Left kidney (tissue), 8 donors: ENCODE measurements at places on chromosomes 6 and 20.

DNA sequence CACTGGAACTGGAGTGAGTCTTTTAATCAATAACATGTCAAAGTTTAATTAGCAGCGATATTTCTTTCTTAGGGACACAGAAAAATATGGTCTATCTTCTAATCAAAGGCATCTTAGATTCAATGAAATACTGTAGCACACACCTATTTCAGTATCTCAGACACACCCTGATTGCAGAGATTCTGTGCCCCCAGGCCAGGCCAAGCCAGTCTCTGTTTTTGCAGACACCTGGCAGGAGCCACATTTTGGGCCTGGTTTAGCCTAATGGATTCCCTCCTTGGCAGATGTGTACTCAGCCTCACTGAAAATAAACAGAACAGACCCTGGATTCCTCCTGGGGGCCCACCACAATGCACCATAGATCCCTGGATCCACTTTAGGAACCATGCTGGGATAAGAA is 74.8 kb downstream of the LRFN2 start:
- no peak for DNase-seq

GRCh38 chr20:54385746-54386145 is 89.6 kb upstream of the DOK5 start:
- no peak for DNase-seq

GRCh38 chr20:61896058-61896961 is 169.4 kb downstream of the TAF4 start:
- DNase-seq, result peak; percentile 25

- no peak for DNase-seq
Measured at GRCh38 chr6:95574811-95575210, 2.5 kb upstream of the MANEA start.

DNA sequence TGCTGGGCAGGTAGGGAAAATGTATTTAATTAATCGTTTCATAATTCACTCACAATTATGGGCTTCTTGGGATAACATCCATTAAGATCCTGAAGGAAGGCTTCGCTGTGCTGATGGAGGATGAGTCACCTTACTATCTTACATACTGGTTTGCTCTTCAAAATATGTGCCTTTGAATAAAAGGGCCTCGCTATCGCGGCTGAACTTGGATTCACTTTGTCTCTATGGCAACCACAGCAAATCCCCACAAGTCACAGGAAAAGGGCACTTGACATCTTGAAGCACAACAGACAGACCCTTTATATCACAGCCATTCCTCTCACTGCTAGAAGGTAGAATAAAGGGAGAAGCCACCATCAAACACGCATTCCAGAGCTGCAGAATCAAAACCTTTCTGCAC is 141.3 kb upstream of the MYLIP start:
- DNase-seq, result no peak
